Stimulated activated CD8-positive, alpha-beta memory T cell treated with anti-CD3 and anti-CD28 coated beads, Interleukin-7, amount 100 ng/mL, for 4 hours (primary cell): ENCODE measurements at places on chromosomes 11 and 22.

DNA sequence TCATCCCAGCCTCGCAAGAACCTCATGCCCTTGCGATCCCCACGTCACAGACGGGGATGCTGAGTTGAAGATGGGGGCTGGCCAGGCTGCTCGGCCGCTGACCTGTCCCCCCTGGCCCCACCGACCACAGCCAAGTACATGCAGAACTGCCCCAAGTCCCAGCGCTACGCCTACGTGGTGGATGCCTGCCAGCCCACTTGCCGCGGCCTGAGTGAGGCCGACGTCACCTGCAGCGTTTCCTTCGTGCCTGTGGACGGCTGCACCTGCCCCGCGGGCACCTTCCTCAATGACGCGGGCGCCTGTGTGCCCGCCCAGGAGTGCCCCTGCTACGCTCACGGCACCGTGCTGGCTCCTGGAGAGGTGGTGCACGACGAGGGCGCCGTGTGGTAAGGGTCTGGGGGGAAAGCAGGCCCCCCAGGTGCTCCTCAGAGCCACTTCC, 10.0 kb downstream of the MUC5B start:
- DNase-seq = no peak

- DNase-seq = no peak
Measured at GRCh38 chr11:69075421-69076128, 26.8 kb downstream of the TPCN2 start.

DNA sequence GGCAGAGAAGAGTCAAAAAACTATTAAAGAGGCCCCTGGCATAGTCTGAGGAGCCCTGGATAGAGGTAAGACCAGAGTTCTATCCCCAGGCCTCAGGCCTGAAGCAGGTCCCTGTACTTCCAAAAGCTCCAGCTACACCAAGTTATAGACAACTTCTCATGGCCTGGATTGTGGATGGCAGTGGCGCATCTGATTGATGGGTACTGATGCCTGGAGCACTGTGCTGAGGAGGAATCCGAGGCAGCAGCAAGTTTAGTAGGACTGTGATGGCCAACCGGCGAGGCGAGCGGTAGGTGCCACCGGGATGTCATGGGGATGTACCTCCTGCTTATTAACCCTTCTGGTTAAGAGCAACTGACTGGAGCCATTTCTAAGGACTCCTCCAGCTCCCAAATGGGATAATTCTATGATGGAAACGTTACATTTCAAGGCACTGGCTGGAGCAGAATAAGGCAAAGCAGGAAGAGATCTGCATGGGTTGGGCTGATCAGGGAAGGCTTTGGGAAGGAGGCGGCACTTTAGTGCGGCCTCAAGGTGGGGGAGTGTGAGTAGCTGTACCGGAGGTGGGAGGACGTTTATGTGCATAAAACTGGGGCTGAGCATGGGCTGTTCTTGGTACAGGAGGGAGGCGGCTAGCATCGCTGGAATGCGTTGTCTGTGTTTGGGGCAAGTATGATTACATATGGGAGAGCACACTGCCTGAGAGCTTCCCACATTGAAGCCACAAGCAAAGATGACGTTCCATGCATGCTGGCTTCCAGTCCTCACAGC, 24.2 kb upstream of the JAM3 start:
- DNase-seq = no peak

GRCh38 chr22:43110927-43111623, 525 bp downstream of the BIK start:
- peak; percentile 42 for DNase-seq

DNA sequence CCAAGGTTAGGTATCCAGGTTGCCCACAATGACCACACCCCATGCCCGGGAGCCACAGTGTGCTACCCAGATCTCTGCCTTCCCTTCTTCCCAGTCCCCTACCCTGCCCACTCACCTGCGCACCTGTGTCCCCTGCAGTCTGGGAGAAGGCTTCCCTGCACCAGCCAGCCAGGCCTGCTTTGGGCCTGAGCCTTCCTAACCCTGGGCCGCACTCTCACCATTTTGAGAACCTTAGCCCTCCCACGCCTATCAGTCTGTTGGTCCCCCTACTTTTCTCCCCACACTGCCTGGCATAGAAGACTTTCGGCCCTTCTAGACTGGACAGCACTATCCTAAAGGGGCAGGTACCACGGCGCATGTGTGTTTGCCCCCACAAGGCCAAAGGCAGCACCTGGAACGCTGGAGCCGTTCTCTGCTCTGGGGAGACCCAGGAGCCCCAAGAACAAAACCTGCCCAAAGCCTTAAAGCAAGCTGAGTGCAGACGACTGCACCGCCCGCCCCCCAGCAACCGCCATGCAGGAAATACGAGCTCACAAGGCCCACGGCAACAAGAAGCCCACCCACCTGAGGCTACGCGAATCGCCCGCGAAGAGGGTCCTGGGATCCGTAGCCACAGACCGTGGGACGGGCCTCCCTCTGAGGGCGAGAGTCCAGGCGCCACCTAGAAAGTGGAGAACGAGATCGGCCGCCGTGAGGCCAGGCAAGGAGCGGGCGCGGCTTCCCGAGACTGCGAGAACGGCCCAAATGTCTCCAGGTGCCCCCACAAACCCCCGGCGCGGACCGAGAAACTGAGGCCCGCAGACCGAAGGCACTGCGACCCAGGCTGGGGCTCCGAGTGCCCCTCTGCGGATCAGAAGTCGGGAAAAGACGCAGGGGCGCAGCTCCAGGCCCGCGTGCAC, 546 bp downstream of the GNB1L start:
- DNase-seq = no peak

- DNase-seq = no peak
Measured at GRCh38 chr11:102625177-102625576, at the start of gene MMP20. Gene MMP20 (minus strand): TSS chr11:102625332. CDS start chr11:102625319, 13 bp downstream.

DNA sequence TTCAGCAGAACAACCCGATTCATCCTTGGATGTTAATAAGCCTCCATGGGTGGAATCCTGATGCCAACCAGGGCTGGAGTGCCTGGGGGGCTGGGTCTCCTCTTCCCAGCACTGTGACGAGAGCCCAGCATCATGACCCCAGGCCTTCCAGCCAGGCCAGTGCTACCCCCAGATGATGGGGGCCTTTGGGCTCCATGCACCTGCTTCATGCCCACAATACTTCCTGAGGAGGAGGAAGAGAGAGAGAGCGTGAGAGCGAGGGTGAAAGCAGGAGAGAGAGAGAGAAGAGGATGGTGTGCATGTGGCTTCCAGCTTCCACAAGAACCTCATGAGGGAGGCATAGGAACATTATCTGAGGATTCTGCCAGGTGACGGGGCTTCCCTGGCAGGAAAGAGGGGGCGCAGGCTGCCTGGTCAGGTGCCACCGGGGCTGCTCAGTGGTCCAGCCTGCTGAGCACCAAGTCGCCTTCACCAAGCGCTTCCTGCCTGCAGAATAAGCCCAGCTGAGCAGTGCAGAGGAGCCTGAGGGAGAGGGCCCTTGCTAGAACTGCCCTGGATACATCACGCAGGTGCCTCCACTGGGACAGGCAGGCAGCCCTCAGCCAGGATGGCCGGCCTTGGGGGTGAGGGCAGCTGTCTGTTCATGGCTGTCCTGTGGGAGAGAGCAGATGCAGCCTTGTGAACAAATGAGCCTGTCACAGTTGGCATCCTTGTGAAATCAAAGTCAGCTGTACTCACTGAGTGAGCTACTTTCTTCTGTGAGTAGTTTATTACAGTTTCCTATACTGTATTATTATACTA, 243.3 kb upstream of the B3GAT1 start:
- DNase-seq = no peak

DNA sequence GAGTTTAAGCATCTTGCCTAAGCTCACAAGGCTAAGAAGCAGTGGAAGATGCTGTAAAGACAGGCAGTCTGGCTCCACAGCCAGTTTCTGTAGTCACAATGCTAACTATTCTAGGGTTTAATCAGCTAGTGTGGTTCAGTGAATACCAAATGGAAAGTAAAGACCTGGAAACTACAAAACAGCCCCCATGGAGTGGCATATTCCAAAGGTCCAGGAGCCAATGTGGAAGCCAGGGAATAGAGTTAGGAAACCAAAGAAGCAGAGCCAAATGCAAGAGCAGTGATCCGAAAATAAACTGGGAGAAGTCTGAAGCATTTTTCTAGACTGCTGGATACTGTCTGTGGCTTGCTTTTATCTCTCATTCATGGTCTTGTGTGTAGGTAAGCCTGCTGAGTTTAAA, 731.2 kb upstream of the ANO5 start:
- DNase-seq = no peak

- no peak for DNase-seq
Measured at GRCh38 chr11:121389651-121390050, 62.5 kb upstream of the SORL1 start.

DNA sequence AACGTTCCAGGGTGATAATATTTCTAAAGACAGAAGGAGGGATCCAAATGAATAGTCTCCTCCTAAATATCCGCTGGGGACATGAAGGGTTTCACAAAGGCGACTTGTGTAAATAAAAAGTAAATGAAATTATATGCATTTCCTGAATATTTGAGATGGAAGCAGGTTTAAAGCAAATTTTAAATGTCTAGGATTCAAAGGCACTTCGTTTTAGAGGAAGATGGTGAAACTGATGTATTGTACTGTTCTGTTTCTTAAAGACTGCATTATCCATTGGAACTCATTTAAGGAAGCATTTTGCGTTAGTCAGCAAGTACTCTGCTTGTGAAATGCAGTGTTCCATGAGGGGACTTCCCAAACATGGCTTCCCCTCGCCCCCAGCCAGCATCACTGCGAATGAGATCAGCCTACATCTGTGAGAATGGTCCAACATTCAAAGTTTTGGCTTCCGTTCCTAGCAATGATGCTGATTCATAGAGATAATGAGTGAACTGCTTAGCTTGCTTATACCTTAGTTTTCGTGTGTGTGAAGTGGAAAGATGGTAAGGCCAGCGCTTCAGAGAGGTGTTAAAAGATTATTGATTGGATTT, 1.5 kb downstream of the RAB39A start:
- DNase-seq = no peak

DNA sequence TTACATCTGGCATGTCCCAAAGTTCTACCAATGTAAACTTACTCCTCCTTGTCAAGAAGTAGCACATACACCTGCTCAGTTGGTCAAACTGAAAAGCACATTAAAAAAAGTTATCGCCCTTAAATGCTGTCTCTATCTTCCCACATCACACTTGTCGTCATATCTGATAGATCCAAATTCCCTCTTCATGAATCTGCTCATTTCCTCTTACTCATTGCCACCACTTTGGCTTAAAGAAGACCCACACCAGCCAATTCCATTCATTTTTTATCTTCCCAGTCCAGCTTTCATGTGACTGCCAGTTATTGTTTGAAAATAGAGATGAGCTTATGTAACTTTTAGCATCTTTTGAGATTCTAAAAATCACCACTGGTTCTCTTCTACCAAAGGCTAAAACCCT, 305.9 kb upstream of the MTNR1B start:
- DNase-seq = no peak

DNA sequence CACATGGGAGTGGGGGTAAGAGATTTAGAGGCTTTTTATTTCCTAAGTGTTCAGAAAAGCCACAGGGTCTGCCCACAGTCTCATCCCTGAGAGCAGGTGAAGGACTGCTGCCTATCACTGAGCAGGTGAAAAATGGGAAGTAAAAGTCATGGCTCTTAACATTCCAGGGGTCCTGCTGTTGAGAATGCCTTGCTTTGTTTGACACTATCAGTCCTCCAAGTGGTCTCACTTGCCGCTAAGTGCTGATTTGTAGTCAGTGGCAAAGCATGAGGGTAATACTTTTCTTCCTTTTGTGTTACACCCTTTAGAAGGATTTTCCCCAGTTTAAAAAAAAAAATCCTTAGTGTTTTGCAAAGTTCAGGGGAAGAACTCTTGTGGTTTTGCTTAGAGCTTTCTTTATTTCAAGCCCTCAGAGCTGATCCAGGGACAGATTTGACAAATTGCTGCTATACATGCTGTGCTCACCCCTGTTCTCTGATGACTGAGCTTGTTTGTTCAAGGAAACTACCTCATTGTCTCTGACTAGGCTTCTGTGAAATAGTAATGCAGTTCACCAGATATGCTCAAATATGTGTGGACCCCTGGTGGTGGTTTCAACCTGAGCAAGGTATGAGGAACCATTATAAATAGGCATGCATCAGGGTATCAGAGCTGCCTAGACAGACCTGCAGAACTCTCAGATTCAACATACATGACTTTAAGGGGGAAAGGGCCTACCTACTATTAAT, 141.0 kb downstream of the ARHGAP42 start:
- no peak for DNase-seq

GRCh38 chr11:44192462-44193100, 97.1 kb downstream of the EXT2 start:
- DNase-seq = no peak

DNA sequence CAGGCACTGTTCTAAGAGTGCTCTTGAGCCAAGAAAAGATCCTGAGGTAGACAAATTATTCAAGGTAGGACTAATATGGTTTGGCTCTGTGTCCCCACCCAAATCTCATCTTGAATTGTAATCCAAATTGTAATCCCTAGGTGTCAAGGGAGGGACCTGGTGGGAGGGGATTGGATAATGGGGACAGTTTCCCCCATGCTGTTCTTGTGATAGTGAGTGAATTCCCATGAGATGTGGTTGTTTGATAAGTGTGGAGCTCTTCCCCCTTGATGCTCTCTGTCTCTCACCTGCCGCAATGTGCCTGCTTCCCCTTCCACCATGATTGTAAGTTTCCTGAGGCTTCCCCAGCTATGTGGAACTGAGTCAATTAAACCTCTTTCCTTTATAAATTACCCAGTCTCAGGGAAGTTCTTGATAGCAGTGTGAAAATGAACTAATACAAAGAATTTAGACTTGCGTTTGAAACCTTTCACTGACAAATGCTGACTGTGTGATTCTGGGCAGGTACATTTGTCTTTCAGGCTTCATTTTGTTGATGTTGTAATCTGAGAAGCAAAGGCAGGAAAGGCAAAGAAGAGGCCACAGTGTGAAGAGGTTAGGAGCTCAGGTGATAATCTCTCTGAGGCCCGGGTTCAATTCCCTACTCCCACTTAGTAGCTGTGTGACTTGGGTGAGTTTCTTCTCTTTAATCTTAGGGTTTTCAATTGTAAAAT, 115.8 kb upstream of the PAX6 start:
- no peak for DNase-seq

DNA sequence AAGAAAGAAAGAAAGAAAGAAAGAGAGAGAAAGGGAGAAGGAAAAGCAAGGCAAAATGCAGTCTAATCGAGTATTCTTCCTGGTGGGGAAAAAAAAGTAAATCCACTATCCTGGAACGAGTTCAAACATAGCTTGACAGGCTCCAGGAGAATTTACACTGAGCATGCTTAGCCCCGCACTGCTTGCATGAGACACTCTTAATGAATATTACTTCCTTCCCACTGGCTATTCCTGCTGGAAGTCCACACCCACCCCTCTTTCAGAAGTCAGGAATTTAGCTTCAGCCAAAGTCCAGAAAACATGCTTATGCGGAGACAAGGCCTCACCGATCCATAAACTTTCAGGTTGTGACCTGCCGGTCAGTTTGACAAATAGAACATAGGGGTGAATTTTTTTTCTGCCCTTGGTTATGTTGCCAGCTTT, 251.8 kb upstream of the BLID start:
- no peak for DNase-seq
